Heart right ventricle (tissue), 16 donors: ENCODE measurements at places on chromosomes 2 and 18. TPM values are rescaled to one million over a fixed set of nuclear protein-coding genes. Genes with fewer than 3 reads are reported as not detected.

GRCh38 chr2:2530334-2530733 lies 199.3 kb upstream of the MYT1L start:
- DNase-seq, result no peak

DNA sequence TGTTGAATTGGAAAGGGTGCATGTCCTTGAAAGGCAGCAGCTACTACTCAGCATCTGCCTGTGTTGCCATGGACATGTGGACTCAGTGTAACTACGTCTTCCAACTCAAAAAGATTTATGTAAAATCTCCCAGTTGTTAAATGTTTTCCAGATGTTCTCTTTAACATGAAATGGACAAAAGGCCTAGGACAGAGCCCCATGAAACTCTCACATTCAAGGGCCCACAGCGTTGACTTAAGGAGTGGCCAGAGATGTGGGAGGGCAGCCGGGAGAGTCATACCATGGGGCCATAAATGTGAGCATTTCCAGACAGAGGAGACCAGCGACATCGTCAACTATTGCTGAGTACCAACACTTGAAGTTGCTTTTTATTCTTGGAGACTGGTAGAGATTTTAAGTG lies 9.9 kb downstream of the SLC3A1 start:
- DNase-seq, result no peak

Gene CUL3
- 70.1 TPM for polyA plus RNA-seq

Gene SPP2
- not detected for polyA plus RNA-seq
